AG09309 (cell line): ENCODE measurements at places on chromosomes 3 and 15.

GRCh38 chr3:159910991-159911663 lies 77.5 kb upstream of the IL12A start:
- DNase-seq = no peak

- no peak for DNase-seq
These were observed 30.4 kb upstream of the LIMD1 start for GRCh38 chr3:45564172-45564571.

DNA sequence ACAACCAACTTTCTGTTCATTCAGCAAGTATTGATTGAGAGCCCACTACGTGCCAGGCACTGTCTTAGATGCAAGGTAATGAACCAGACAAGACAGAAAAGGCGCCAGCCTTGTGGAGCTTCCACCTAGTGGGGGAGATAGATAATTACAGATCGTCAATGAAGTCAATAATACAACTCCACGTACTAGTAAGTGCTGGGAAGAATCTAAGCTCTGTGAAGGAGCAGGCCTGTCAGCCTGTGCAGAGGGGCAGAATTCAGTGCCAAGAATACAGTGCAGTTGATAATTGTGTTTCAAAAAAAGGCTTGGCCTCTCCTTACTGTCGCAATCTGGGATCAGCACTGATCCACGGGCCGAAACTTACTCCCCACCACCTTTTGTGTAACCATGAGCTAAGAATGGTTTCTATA lies 186.3 kb downstream of the FEZF2 start:
- no peak for DNase-seq

GRCh38 chr3:8712045-8712907 lies 21.3 kb upstream of the CAV3 start:
- peak; percentile 69 for DNase-seq

GRCh38 chr3:125386811-125387210 lies 11.7 kb upstream of the ZNF148 start:
- DNase-seq = peak; percentile 71

- no peak for DNase-seq
These were observed 42.1 kb downstream of the DGKG start for GRCh38 chr3:186319945-186320344.

GRCh38 chr3:123246866-123247265 lies 45.1 kb downstream of the SEC22A start:
- DNase-seq = no peak

- DNase-seq = no peak
These were observed 84.1 kb upstream of the ICE2 start for GRCh38 chr15:60563066-60563465.

DNA sequence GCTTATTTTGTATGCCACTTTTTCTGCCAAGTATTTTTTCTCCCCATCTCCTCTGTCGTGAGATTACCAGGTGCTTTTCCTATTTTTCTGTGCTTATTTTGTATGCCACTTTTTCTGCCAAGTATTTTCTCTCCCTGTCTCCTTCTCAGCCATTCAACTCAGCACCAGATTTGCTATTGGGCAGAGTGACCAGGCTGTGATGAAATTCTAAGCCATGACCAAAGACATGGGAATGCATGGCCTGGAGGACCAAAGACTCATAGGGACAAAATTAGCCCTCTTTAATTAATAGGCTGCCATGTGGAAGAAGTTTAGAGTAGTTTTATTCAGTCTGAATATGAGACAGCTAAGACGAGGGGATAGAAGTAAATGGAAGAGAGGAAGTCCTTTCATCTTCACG lies 257.4 kb downstream of the SQOR start:
- DNase-seq = peak; percentile 14

GRCh38 chr15:84775867-84776449 lies 27.6 kb downstream of the ZNF592 start:
- DNase-seq = no peak

DNA sequence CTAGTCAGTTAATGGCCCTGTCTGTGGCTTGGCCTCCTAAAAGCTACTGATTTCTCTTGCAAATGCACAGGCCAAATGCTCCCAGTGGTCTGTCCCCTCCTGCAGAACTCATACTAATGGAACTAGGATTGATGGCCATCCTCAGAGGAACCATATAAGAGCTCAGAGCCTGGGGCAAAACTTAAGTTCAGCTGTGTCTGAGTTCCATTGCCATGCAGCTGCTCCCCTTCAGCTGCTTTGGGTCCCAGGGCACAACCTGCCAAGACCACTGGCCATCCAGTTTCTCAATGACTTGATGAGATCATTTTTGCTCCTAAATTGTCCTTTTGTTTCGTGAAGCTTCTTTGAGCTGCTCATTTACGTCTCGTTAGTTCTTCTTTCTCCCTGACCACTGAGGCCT lies 529.5 kb upstream of the TBL1XR1 start:
- no peak for DNase-seq

- no peak for DNase-seq
These were observed 3.5 kb upstream of the IL20RB start for GRCh38 chr3:136954251-136954650.

DNA sequence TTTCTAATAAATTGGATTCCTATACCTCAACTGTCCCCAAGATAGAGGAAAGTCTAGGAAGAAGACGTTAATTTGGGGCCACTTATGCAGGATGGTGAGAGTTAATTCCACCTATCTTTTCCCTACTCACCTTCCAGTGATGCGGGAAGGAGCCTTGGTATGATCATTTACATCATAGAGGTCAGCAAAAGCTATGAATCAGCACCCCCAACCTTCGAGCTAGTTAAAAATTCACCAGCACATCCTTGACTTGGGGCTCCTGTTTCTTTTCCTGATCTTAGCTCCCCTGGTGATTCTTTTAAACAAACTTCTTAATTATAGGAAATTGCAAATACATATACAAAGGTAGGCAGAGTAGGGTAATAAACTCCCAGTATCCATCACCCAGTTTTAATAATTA lies 366.6 kb downstream of the SOX2 start:
- DNase-seq = no peak

DNA sequence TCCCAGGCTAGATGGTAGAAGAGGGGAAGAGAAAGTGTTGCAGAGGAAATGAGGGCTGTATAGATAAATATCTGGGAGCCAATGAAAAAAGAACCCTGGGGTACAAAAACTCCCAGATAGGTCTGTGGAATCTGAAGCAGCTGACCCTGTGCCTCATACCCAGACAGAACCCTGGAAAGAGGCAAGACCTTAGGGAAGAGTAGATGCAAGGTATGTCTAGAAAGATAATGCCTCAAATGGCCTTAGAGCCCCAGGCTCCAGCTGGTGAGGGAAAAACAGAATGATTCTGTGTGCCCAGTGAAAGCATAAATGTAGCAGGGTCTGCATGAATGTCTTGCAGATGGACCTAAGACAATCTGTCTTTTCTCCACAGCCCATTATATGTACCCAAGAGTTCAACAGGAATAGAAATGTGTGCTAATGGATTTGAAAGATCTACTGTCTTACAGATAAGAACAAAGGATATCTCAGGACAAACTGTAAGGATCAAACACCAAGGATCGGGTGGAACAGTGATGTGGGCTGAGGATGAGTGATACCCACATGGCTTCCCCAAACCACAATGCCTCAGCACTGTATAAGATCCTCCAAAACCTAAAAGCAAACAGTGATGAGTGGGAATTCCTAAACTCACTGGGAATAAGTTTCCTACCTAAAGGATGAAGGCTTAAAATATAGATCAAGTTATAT lies 58.8 kb downstream of the NCEH1 start:
- no peak for DNase-seq

DNA sequence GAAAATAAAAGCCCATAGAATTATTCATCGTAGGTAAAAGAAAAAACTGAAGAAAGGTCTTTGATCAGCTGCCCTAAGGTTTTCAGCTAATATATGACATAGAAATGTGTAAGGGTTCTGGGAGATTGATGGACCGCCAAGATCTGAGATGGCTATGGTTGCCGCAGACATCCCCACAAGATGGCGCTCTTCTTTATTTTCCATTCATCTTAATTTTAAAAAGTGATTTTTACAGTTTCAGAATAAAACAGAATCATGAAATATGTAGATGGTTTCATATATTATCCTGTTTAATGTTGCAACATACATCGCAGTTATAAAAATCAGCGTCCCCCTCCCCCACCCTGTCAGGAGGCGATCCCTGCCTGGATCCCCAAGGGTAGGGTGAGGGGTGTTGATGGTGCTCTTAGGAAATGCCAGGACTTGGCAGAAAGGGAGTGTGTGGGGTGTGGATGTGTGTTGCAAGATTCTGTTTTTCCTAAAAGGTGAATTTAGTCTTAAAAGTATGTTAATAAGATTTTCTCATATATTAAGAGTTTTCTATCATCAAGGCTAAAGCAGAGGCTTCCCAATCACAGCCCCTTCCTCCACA lies 68.8 kb downstream of the ANXA2 start:
- no peak for DNase-seq

GRCh38 chr15:80739919-80740318 lies 39.3 kb upstream of the CEMIP start:
- no peak for DNase-seq

DNA sequence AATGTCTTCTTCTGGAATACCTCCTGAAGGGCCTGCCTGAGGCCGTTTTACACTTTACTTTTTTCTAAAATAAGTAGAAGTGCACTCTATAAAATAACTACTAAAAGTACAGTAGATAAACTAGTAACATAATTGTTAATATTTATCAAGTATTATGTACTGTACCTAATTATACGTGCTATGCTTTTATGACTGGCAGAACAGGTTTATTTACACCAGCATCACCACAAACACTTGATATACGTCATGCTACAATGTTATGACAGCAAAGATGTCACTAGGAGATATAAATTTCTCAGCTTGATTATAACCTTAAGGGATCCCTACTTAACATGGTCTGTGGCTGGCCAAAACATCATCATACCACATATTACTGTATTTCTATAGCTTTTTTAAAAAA lies 29.4 kb downstream of the DLG1 start:
- no peak for DNase-seq

DNA sequence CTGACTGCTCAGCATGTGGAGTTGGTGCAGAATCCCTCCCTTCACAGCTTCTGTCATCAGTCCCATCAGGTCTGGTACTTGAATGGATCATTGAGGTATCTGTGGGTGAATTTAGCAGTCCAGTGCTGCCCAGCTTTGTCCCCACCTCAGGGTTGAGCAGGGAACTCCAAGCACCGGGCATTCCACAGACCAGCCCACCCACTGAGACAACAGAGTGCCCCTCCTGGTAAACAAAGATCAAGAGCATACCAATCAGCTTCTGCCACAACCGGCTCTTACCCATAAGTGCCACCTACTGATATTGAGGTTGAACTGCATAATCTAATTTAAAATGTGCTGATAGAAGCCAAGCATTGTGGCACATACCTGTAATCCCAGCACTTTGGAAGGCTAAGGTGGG lies 57.1 kb upstream of the FXR1 start:
- DNase-seq = no peak

DNA sequence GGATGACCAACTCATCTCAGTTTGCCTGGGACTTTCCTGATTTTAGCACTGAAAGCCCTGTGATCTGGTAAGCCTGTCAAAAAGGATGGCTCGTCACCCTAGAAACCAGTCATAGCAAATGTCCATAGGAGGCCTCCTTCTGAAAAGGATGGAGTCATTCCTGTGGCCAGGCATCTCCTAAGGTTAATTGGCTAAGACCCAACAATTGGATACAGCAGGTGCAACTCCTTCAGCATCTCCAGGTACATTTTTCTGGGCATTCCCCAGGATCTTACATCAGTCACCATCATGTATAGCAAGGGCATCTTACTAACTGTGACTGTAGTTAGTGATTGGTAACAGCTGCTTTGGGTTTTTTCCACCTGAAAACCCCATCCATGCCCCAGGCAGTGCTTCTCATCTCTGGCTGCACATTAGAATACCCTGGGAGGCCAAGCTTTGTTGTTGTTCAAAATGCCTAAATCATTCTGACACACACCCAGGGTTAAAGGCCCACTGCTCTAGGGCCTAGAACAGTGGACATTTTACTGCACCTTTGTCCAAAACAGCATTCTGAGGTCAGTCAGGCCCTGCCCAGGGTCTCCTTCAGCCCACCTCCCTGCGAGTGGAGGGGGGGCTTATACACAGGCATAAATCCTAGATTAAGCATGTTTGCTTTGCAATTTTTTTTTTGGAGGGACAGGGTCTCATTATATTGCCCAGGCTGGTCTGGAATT lies 28.3 kb upstream of the GALNT15 start:
- no peak for DNase-seq

DNA sequence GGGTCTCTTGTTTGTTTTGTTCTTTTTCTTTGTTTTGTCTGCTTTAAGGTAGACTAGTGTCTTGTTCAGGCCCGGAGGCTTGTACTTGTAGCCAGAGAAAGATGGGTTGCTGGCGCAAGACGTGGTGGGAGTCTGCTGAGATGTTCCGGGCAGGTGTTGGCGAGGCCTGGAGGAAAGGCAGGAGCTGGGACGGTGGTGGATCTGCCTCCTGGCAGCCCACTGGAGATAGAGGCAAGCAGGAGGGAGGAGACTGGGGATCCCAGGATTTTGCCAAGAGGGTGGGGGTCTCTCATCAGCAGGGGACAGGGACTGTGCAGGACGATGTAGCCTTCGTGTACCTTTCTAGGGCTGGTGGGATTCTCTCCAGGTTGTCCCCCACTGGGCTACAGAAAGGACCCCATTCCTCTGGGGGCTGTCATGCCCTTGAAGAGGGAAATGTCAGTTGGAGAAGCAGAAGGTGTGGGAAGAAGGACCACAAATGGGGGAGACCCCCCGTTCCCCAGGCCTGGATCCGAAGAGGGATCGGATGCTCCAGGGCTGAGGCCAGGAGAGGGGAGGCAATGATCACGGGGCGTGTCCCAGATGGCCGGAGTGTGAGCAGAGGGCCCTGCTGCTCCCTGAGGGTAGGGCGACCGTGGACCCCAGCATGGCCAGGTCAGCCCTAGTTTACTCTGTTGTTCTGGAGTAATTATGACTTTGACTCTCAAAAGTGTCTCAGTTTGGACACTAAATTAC lies 7.0 kb downstream of the CHAC1 start:
- no peak for DNase-seq

GRCh38 chr3:18681818-18682345 lies 256.7 kb upstream of the SATB1 start:
- DNase-seq = no peak

GRCh38 chr3:151499168-151499567 lies 38.3 kb upstream of the IGSF10 start:
- no peak for DNase-seq

- DNase-seq = no peak
These were observed 212.4 kb downstream of the CNTN4 start for GRCh38 chr3:2311022-2311421.
